ENCODE measurements at places on chromosomes 16 and 17.

GRCh38 chr17:35596530-35597233, 9.6 kb downstream of the AP2B1 start:
- DNase-seq: no peak

- no peak for DNase-seq
Observed at GRCh38 chr16:57372372-57373116, at the start of gene CX3CL1. TSS of gene CX3CL1 (plus strand) at chr16:57372490. CDS start at chr16:57372569, 79 bp downstream.

DNA sequence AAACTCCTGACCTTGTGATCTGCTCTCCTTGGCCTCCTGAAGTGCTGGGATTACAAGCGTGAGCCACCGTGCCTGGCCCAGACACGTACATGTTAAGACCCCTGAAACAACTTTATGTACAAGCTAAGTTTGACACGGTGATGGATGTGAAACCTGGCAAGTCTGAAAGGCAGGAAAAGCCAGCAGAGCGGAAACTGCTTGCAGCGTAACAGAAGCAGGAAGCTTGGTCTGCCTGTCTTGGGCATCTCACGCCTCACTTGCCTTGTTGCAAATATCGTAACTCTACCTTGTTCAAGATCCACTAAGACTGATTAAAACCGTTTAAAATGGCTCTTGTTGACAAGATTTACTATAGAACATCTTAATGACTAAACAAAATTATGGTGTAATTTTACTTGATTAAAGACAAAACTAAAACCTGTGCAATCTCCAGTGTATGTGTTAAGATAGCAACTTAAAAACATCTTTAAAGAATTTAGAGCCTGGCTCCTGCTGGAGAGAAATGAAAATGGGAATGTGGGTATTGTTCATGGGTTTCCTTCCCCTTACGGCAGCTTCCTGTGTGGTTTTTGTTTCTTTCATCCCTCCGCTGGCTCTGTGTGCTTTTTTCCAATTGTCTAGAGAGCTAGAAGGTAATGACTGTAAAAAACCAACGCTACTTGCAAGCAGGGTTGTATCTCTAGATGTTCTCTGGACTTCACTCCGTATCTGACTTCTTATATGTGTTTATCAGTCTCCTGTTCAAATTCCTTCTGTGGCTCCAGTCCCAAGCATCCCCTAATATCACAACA, 477.6 kb downstream of the XYLT1 start:
- no peak for DNase-seq

- DNase-seq: no peak
Observed at GRCh38 chr17:17500999-17501605, 4.9 kb upstream of the RASD1 start.

GRCh38 chr16:11066261-11066870, 122.0 kb downstream of the CLEC16A start:
- DNase-seq: no peak

- DNase-seq: no peak
Observed at GRCh38 chr17:14304222-14304772, 3.4 kb downstream of the HS3ST3B1 start.

- DNase-seq: no peak
Observed at GRCh38 chr16:57993897-57994296, 6.6 kb downstream of the ZNF319 start.

- DNase-seq: no peak
Observed at GRCh38 chr17:48745381-48746275, 17.1 kb upstream of the HOXB13 start.

- peak; percentile 82 for DNase-seq
Observed at GRCh38 chr16:11105038-11105903, 150.7 kb downstream of the SOCS1 start.

- DNase-seq: no peak
Observed at GRCh38 chr16:69064124-69064763, 41.2 kb upstream of the HAS3 start.

All from fibroblast of skin of left biceps (primary cell).